ENCODE measurements at places on chromosomes 2 and 18.

DNA sequence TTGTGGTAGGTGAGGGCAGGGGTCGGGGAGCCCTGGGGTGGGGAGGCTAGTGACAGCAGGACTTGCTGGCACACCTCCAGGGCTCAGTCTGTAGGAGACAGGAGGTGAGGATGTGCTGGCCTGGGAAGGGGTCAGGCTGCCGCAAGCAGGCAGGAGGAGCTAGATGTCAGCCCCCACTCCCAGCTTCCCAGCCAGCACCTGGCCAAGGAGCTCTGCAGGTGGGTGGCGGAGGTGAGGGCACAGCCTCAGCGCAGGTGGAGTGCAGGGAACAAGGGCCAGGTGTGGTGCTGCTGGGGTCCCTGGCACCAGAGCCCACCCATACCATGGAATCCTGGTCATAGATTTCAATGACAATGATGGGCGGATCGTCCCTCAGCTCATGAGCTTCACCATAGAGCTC is 2.9 kb downstream of the OTOF start:
- no peak for DNase-seq

- DNase-seq, result no peak
These were observed 76.4 kb downstream of the LIPG start for GRCh38 chr18:49638209-49638785.

GRCh38 chr18:41071826-41072225 is 883.2 kb upstream of the PIK3C3 start:
- no peak for DNase-seq

DNA sequence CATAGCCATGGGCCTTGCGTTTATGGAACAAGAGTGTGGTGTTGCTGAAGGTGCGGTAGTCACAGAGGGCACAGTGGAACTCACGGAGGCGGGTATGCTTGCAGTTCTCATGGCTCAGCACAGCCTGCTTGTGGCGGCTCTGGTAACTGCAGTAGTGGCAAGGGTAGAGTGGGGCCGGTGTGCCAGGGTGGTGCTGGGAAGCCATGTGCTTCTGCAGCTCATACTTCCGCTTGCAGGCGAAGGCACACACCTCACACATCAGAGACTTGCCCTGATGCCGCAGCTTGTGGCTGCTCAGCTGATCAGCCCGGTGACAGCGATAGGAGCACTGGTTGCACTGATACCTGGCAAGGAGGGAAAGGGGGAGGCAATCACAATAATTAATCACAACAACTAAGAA is 14.7 kb downstream of the ZNF142 start:
- DNase-seq, result no peak

DNA sequence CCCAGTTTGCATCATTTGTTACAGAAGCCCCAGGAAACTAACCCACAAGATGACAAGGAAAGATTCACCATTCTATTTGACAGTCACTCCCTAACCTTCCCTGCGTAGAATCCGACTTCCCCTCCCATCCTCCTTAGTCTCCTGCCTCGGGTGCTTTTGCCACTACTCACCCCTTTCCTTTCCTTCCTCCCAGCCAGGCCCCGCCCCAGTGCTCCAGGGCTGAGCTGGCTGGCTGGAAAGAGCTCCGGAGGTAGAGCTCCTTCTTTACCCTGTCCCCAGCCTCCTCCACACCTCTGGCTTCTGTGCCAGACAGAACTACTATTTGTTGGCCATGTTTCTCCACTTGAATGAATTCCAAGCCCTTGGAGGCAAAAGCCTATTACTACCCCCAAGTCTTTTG is 317.6 kb upstream of the NCKAP5 start:
- DNase-seq, result no peak

Measured in fibroblast of skin of scalp (primary cell).